ENCODE measurements at places on chromosomes 3 and 15.

DNA sequence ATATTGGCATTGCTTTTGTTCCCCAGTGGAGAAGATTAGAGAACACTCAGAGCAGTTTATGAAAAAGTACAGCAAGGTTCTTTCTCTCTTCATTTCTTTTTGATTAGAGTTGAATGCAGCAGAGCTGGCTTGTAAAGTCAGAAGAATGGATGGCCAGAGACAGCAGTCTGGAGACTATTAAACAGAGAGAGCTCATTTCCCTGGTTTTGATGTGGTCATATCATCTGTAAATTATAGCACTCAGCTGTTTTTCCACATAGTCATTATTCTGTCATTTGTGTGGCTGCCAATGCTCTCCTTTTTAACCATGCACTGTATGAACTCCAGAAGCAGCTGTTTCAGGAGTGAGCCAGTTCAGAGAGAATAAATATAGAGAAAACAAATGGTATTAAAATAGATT, 177.4 kb upstream of the CRBN start:
- DNase-seq = no peak

DNA sequence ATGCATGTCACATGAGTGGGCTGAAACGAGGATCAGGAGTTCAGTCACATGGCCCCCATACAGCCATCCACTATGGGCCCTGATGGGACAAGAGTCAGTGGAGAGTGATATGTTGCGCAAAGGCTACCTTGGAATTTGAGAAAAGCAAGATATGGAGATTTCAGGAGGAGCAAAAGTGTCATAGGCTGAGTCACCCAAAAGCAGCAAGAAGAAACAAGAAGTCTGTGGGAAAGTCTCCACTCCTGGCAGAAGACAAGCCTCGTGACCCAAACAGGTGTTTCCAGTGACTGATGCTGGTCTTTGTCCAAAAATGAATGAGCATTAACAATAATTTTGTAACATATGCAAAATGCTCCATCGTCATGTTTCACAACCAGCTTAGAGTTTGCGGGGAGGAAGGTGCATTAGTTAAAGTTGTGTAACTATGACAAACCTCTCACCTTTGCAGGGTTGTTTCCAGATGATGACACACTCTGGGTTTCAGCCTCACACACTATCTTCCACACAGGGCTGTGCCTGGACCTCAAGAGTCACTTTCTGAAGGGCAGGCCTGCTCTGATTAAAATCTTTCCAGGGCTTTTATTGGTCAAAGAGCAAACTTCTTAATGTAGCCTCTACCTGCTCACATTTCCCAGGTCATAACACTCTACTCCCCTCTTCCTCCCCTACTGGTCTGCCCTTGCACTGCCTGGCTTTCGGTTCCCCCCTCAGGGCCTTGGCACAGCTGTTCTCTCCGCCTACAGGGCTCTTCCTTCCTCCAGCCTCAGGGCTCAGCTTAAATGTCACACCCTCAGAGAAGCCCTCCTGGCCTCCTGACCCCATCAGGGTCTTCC, 3.9 kb upstream of the DNASE1L3 start:
- DNase-seq = no peak

- no peak for DNase-seq
These were observed 82.7 kb downstream of the ABHD5 start for GRCh38 chr3:43773273-43774094.

DNA sequence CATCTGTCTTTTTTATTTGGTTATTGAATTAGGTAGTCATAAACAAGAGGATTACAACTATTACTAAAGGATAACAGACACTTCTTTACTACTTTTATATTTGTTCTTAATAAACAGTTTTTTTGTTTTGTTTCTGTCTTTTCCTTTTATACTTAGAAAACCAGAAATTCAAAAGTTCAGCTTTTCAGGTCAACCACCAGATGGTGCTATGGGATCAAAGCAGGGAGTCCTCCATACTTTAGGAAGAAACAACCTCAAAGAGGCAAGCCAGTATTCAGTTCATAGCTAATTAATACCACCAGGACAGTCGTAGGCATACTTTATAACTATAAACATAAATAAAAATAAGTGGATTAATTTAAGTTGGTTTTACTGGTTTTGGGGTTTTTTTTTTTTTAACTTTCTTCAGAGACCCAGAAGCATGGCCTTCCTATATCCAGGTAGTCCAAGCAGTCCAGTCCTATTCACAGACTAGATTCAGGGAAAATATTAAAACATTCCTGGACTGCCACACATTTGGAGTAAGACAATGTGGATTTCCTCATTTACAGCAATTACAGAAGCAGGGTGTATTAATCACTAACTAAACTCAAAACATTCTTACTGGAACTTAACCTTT, 16.0 kb upstream of the EID1 start:
- DNase-seq = no peak

DNA sequence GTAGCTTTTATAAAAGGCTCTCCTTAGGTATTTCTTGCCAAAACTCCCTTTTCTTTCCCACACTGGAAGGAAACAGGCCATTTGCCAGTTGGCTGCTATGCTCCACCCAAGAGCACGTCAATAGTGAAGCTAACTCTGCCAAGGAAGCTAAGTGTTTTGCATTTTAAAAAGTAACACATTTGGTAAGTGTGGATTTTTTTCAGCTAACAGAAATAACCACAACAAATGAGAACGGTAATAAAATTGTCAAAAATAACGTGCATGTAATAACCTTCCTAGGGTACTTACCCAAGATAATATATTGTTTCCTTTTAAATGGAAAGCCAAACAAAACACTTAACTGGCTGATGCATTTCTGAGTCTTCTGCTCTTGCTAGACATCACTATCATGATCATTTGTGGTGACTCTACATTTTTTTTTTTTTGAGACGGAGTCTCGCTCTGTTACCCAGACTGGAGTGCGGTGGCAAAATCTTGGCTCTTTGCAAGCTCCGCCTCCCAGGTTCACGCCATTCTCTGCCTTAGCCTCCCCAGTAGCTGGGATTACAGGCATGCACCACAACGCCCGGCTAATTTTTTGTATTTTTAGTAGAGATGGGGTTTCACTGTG, 4.6 kb downstream of the DPP8 start:
- no peak for DNase-seq

- DNase-seq = no peak
These were observed 29.7 kb downstream of the ZBBX start for GRCh38 chr3:167350245-167350862.

DNA sequence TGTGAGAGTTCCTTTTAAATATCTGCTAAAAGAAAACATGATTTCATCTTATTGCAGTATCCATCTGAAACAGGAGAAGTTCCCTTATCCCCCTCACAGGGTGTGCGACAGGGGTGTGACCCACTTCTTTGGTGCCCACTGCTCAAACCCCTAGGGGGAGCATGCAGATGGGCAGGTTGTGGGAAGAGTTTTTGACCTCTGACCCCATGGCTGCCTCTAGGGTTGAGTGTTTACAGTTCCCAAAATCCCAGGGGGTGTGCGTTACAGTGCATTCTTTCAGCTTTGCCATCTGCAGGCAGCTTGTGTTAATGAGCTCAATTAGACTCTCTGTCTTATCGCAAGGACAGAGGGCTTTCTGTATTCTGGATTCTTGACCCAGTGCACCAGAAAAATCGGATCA, 443.2 kb upstream of the FRG2C start:
- no peak for DNase-seq

GRCh38 chr15:63992300-63992699, 54.0 kb downstream of the DAPK2 start:
- no peak for DNase-seq

- no peak for DNase-seq
These were observed 326.7 kb downstream of the LSAMP start for GRCh38 chr3:116118475-116119169.

- no peak for DNase-seq
These were observed 14.5 kb downstream of the BTD start for GRCh38 chr3:15616053-15616452.

DNA sequence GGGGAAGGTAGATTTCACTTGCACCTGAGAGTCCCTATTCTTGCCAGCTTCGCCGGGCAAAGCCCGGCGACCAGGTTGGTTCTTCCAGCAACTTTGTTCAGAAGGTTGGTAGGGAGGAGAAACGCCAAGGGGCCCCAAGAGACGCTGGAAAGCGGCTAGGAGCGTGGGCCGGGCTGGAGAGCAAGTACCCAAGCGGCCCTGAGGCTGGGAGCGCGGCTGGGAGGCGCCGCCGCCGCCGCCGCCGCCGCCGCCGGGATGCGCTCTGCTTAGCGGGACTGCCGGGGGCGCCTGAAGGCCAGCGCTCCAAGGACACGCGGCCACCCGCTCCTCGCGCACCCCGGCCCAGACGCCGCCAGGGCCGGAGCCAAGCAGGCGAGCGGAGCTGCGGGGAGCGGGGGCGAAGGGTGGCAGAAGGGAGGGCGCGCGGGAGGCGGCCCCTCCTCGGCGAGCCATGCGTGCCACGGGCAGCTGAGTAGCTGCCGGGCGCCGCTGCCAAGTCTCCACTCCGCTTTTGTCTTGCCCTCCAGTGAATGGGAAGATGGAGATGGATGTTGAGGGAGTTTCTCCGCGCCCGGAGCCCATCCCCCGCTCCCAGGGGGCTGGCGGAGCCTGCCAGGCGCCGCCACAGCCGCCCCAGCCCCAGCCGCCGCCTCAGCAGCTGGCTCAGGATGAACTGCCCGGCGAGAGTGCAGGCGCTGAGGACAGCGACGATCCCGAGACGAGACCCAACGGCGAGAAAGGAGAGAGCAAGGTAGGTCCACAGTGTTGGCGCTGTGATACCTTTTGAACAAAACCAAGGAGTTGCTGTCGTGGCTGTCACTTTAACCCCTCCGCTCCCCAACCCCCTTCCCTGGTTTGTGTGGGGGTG, 227.4 kb upstream of the AZI2 start:
- DNase-seq = no peak

DNA sequence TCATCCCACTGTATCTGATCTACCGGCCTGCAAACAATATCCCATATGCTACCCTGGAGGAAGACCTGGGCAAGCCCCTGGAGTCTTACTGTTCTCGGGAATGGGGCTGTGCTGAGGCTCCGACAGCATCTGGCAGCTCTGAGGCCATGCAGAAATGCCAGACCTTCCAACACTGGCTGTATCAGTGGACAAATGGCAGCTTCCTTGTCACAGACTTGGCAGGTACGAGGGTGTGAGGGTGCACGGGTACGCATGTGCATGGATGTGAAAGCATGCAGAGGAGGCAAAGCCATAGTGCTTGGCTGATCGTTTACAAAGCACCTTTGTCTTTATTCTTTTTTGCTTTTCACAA, 20.0 kb upstream of the SLC28A1 start:
- no peak for DNase-seq

DNA sequence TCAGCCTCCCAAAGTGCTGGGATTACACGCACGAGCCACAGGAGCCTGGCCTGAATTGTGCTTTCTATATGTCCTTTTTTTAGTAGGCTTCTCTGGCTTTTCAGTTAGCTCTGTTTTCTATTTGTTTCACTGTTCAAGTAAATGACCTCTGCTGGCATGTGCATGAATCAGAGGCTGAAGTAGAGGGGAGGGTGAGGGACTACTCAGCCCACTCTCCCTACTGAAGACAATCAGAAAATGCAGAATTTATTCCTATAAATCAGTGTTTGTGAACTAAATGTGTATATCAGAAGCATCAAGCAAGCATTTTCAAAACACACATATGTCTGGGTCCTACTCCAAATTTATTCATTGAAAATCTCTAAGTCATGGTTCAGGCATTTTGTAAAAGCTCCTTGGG, 45.0 kb downstream of the ZMAT3 start:
- DNase-seq = no peak

DNA sequence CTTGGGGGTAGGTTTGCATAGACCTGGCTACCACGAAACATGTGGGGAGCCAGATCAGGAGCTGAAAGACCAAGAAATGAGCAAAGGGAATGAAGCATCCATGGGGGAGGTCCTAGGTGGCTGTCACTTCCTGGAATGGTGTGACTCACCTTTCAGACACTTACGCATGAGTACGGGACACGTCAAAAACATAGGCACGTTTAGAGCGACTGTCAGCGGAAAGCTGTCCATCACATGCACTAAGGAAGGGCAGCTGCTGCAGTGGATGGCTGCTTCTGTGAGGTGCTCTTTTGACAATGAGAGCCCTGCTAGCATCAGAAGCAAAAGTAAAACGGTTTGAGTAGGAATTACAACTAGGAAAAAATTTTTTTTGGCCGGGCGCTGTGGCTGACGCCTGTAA, 244.6 kb upstream of the CCDC54 start:
- no peak for DNase-seq

- no peak for DNase-seq
These were observed 4.8 kb upstream of the SACM1L start for GRCh38 chr3:45684327-45684892.

DNA sequence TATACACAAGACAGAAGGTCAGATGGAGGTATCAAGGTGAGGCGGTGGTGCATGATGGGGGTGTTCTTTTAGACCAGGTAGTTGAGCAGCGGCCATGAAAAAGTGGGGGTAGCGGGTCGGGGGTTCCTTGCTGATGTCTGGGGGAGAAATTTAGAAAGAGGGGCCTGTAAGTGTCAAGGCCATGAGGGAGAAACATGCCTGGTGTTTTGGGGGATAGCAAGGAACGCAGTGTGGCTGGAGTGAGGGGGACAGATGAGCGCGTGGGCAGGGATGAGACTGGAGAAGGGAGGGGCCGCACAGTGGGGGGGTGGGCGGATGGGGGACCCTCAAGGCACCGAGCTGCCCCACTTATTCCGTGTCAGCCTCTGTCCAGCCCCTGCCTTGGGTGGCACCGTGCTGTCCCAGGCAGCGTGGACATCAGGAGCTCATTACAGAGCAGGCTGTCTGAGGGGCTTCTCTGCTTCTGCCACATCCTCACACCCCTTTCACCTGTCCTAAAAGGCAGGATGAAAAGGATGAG, 143.3 kb downstream of the SMAD6 start:
- no peak for DNase-seq

DNA sequence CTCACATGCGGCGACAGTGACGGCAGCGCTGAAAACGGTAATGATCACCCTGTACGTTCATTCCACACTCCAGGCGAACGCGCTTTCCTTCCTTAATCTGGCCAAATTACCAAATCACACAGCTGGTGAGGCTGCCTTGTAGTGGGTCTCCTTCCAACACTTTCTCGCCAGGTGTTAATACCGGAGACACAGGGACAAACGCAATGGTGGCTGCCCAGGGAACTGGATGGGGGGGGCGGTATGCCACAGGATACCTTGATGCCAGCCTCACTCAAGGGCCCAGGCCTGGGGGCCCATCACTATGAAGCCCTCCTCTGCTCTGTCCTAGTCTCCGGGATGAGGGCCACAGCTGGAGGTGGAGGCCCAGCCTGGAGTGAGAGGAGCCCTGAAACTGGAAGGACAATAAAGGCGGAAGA, 1.4 kb upstream of the CAMK2N2 start:
- DNase-seq = no peak

DNA sequence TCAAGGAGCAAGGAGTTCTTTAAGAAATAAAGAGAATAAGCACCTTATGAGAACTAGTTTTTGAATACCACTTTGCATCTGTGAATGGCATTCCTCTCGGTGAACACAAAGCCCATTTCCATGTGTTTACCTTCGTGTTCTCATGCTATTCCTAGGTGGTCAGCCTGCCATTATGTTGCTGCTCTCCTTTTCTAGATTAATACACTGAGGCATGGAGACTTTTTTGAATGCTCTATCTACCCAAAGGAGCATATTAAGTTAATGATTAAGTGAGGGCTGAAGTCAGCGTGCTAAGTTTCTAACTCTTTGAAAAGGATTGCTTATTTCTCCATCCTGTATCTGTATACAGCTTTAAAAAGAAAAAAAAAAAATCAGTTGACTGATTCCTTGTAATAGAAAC, 394.5 kb downstream of the MECOM start:
- no peak for DNase-seq

- DNase-seq = no peak
These were observed 270.0 kb upstream of the HES1 start for GRCh38 chr3:193865896-193866480.
